SJCRH30 (cell line): ENCODE measurements at places on chromosomes 4 and X. TPM values are rescaled to one million over a fixed set of nuclear protein-coding genes. Genes with fewer than 3 reads are reported as not detected.
A peak's percentile ranks its signal among the peaks of the same experiment; 100 is the strongest.

Gene CTAG1A
- not detected in 2 replicates for total RNA-seq

DNA sequence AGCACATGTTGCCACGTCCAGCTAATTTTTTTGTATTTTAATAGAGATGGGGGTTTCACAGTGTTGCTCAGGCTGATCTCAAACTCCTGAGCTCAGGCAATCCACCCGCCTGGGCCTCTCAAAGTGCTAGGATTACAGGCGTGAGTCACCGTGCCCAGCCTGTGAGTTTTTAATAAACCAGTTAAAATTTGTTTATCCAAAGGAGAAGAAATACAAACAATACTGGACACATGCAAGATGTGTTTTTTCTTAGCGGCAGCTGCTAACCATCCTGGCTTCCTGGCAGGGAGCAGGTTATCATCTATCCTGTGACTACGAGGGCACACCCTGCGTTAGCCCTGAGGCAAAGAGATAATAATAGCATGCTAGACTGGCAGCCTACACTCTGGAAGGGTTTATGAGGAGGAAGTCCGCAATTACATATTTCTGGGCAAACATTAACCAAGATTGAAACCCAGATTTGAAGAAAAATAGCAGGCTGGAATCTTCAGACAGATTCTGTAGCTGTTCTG lies 191.4 kb downstream of the SPRY1 start:
- peak; percentile 94 for DNase-seq
- no peaks in the 10 kb centered on the region for H3K36me3 ChIP-seq
- no peaks in the 10 kb centered on the region for H3K27me3 ChIP-seq
- H3K4me3 ChIP-seq, result peak overlapping the region; percentile 39

Gene OTUD6A
- not detected in 2 replicates for total RNA-seq

Gene AWAT2
- total RNA-seq, result not detected in 2 replicates

Gene SMIM14
- total RNA-seq, result 1.3 and 2.6 TPM in 2 replicates

DNA sequence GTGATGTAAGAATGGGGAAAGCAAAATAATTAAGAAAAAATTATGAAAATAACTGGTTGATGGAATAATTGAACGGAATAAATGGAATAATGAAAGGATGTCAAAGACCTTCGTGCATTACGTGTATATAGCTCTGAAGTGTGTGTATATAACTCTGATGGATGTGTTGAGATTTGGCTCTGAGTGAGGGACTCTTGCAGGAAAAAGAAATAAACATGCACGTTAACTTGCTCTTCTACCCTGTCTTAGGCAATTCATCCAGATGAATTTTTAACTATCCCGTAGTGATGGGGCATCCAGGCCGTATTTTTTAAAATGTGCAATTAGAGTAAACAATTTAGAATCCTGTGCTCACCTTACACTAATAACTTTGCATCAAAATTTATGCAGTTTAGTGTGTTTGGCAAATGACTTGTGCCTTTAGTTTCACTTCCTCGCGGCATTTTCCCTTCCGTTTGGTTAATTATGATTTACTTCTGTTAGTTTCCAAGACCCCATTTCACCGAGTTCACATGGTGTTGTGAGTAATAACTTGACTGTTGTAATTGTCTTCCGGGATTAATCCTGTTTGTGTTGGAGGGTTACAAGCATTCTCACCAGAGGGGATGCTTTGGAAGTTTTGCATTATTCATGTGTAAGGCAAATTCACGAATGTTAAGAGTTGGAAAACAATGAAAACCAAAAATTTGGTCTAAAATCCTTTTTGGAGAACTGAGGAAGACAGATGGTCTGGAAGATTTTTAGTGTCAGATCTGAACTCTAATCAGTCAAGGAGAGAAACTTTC lies 256.5 kb upstream of the FAT1 start:
- no peak overlapping the region for H3K27ac ChIP-seq
- no peak for DNase-seq
- no peak overlapping the region for H3K4me3 ChIP-seq
- H3K4me1 ChIP-seq, result no peaks in the 10 kb centered on the region
- H3K27me3 ChIP-seq, result no peaks in the 10 kb centered on the region
- H3K36me3 ChIP-seq, result no peaks in the 10 kb centered on the region

DNA sequence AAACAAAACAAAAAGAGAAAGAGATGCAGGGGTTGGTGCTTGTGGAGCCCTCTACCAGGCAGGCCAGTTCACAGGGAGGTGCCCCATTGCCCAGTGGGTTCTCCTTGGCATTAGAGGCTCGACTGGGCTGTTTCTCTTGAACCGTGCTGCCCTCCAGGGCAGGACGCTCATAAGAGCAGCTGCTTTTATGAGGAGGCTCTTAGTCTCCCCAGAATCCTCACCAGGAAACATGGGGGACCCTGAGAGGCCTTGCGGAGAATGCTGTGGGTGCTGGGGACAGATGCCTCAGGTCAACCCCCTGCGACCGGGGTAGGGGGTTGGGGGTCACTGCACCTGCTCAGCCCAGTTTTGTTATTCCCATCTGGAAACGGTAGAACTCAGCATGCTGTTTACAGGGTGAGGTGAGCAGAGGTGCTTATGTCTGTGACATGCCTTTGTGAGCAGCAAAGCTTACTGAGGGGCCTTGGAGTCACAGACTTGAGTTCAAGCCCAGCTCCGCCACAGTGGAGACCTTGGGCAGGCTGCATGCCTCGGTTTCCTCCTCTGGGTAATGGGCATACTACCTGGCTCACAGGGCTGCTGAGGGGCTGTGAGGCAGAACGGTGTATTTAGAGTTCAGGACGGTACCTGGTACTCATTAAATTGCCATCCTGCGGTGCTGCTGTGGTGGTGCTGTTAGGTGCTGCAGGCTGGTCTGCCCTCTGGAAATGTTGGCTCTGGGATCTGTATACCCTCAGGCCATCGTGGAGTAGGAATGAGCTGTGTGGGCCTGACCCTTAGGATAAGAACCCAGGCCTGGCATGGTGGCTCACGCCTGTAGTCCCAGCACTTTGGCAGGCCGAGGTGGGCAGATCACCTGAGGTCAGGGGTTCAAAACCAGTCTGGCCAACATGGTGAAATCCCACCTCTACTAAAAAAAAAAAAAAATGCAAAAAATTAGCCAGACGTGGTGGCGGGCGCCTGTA lies 5.7 kb downstream of the TBC1D14 start:
- peaks cover 33% of the 10 kb centered on the region for H3K4me1 ChIP-seq
- no peak for DNase-seq

GRCh38 chr4:80082693-80083092 lies 9.7 kb upstream of the ANTXR2 start:
- no peaks in the 10 kb centered on the region for H3K36me3 ChIP-seq
- peaks cover 10% of the 10 kb centered on the region for H3K4me1 ChIP-seq
- H3K27ac ChIP-seq, result no peak overlapping the region
- H3K27me3 ChIP-seq, result no peaks in the 10 kb centered on the region
- no peak for DNase-seq
- H3K4me3 ChIP-seq, result no peak overlapping the region

Gene F8
- total RNA-seq, result 0.23 and 0.42 TPM in 2 replicates

Gene UGT2A3
- not detected in 2 replicates for total RNA-seq

GRCh38 chrX:21734175-21734574 lies 23.7 kb downstream of the SMPX start:
- no peak overlapping the region for H3K27ac ChIP-seq
- no peaks in the 10 kb centered on the region for H3K36me3 ChIP-seq
- DNase-seq, result no peak
- no peaks in the 10 kb centered on the region for H3K27me3 ChIP-seq
- no peak overlapping the region for H3K4me3 ChIP-seq

GRCh38 chr4:5788144-5788543 lies 77.1 kb downstream of the EVC start:
- H3K4me1 ChIP-seq, result no peaks in the 10 kb centered on the region
- H3K4me3 ChIP-seq, result no peak overlapping the region
- H3K27ac ChIP-seq, result no peak overlapping the region

- DNase-seq, result no peak
- no peaks in the 10 kb centered on the region for H3K4me1 ChIP-seq
- H3K27ac ChIP-seq, result no peak overlapping the region
- H3K36me3 ChIP-seq, result no peaks in the 10 kb centered on the region
Observed at GRCh38 chrX:44747969-44748368, 95.9 kb upstream of the DUSP21 start.

DNA sequence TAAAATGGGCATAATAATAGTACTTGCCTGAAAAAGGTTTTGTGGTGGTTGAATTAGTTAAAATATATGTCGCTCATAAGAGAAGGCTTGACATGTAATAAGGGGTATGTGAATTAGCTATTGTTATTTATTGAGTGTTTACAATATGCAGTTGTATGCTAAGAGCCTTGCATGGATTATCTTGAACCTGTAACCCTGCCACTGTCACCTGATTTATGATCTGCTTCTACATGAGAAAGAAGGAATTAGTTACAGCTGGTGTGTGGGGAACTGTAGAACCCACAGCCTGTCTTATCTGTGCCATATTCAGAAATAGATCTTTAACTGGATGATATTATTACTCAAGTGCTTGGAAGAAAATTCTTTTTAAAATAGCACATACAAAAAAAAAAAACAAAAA lies 227.7 kb downstream of the LDB2 start:
- H3K4me3 ChIP-seq, result no peak overlapping the region
- H3K27me3 ChIP-seq, result peaks cover 3% of the 10 kb centered on the region; the same call in 1 of the 2 replicates
- H3K4me1 ChIP-seq, result no peaks in the 10 kb centered on the region
- H3K36me3 ChIP-seq, result no peaks in the 10 kb centered on the region
- no peak overlapping the region for H3K27ac ChIP-seq

GRCh38 chr4:145909773-145910172 lies 28.9 kb downstream of the ZNF827 start:
- H3K36me3 ChIP-seq, result no peaks in the 10 kb centered on the region
- H3K4me1 ChIP-seq, result no peaks in the 10 kb centered on the region
- H3K27ac ChIP-seq, result no peak overlapping the region
- no peak overlapping the region for H3K4me3 ChIP-seq
- H3K27me3 ChIP-seq, result no peaks in the 10 kb centered on the region

- H3K27ac ChIP-seq, result peak overlapping the region; percentile 93
- DNase-seq, result peak; percentile 32
- no peaks in the 10 kb centered on the region for H3K4me1 ChIP-seq
- H3K27me3 ChIP-seq, result no peaks in the 10 kb centered on the region
- H3K36me3 ChIP-seq, result peaks cover 10% of the 10 kb centered on the region
- H3K4me3 ChIP-seq, result peak overlapping the region; percentile 78
Observed at GRCh38 chrX:53682885-53683555, 3.5 kb downstream of the HUWE1 start.

Gene TBX22
- total RNA-seq, result not detected in 2 replicates

Gene CSN1S1
- total RNA-seq, result not detected in 2 replicates

DNA sequence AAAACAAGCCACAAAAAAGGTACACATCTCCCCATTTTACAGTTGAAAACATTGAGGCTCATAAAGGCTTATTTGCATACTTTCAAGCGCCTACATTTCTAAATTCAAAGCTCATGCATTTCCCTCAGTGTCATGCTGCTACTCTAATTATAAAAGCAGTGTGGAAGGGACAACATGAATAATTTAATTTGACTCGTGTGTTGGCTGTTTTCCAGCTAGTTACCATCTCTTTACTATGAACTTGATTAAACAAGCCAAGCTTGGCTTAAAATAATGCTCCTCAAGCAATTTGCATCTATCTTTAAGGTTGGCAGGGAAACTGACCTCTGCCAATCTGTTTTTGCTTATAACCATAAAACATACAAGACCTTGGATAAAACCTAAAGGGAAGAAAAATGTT lies 252.5 kb upstream of the NEIL3 start:
- no peaks in the 10 kb centered on the region for H3K36me3 ChIP-seq
- no peak overlapping the region for H3K27ac ChIP-seq
- no peak overlapping the region for H3K4me3 ChIP-seq
- H3K4me1 ChIP-seq, result no peaks in the 10 kb centered on the region
- H3K27me3 ChIP-seq, result no peaks in the 10 kb centered on the region
- DNase-seq, result no peak

- H3K4me3 ChIP-seq, result no peak overlapping the region
- no peaks in the 10 kb centered on the region for H3K27me3 ChIP-seq
- no peak for DNase-seq
- H3K4me1 ChIP-seq, result no peaks in the 10 kb centered on the region
Observed at GRCh38 chrX:2272337-2272736, 228.4 kb downstream of the DHRSX start.

Gene ODAPH
- 0.08 TPM in 1 of 2 replicates, not detected in the other for total RNA-seq

DNA sequence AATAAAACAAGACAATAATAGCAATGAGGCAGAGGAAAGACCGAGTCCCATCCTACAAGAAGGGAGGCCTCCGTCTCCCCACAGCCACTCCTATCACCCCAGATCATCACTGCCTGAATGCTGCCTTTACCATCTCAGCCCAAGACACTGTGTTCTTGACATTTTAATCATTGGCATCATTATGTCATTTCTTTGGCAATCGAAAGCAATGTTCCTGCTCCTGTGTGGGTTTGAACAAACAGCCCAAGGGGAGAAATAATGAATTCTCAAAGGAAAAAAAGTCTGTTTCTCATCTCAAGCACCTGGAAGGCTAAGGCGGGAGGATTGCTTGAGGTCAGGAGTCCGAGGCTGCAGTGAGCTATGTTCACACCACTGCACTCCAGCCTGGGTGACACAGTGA lies 73.0 kb upstream of the ACSL1 start:
- no peaks in the 10 kb centered on the region for H3K27me3 ChIP-seq
- no peak for DNase-seq
- no peak overlapping the region for H3K27ac ChIP-seq
- H3K36me3 ChIP-seq, result no peaks in the 10 kb centered on the region
- no peak overlapping the region for H3K4me3 ChIP-seq
- H3K4me1 ChIP-seq, result no peaks in the 10 kb centered on the region

- H3K4me3 ChIP-seq, result no peak overlapping the region
- H3K27me3 ChIP-seq, result no peaks in the 10 kb centered on the region
- H3K27ac ChIP-seq, result no peak overlapping the region
- H3K4me1 ChIP-seq, result no peaks in the 10 kb centered on the region
- no peaks in the 10 kb centered on the region for H3K36me3 ChIP-seq
- DNase-seq, result no peak
Observed at GRCh38 chrX:12360986-12361598, 222.8 kb downstream of the FRMPD4 start.

Gene HDAC8
- 45.2 and 45.8 TPM in 2 replicates for total RNA-seq

GRCh38 chrX:71143508-71143907 lies 1.1 kb upstream of the NLGN3 start:
- H3K4me3 ChIP-seq, result no peak overlapping the region
- H3K27me3 ChIP-seq, result no peaks in the 10 kb centered on the region
- no peak for DNase-seq
- peaks cover 6% of the 10 kb centered on the region; the same call in 1 of the 2 replicates for H3K4me1 ChIP-seq

GRCh38 chrX:40684092-40684491 lies 36.7 kb upstream of the CXorf38 start:
- H3K36me3 ChIP-seq, result no peaks in the 10 kb centered on the region
- no peaks in the 10 kb centered on the region for H3K27me3 ChIP-seq
- no peak overlapping the region for H3K27ac ChIP-seq
- no peak for DNase-seq

Gene PAGE2B
- total RNA-seq, result not detected in 2 replicates

- H3K4me3 ChIP-seq, result no peak overlapping the region
- H3K27ac ChIP-seq, result no peak overlapping the region
- no peak for DNase-seq
- no peaks in the 10 kb centered on the region for H3K4me1 ChIP-seq
- H3K27me3 ChIP-seq, result no peaks in the 10 kb centered on the region
Observed at GRCh38 chr4:159240687-159241086, 137.8 kb downstream of the RAPGEF2 start.

- no peak overlapping the region for H3K27ac ChIP-seq
- no peaks in the 10 kb centered on the region for H3K36me3 ChIP-seq
- DNase-seq, result no peak
Observed at GRCh38 chr4:149785696-149786431, 29.8 kb downstream of the IQCM start.
